ENCODE measurements at places on chromosomes 7 and 10. TPM values are rescaled to one million over a fixed set of nuclear protein-coding genes. Genes with fewer than 3 reads are reported as not detected.

DNA sequence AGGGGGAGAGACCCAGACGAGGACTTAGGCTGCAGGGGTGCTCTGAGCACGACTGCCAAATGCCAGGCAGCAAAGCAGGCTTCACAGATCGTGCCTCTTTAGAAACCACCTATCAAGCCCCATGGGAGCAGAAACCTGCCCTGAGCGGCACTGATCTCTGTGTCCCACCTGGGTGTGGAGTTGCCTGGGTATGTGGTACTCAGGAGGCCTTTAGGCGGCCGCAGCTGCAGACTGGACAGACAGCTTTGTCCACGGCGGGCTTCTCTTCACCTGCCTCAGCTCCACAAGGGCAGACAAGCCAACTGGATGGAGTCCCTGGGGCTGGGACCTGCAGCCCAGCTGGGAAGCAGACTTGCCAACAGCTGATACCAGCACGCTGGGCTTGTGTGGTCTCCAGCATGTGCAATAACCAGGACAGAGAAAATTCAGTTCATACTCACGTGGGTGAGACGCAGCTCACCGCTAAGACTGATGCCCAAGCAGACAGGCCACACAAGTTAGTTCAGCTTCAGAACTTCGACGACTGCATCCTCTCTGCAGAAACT is 163.2 kb downstream of the EBF3 start:
- no peak for DNase-seq

- DNase-seq = no peak
Measured at GRCh38 chr10:88896994-88897853, 17.2 kb downstream of the STAMBPL1 start.

GRCh38 chr7:79453558-79454360 is at the start of gene MAGI2:
Gene MAGI2, minus strand, starts transcription at chr7:79453667. Its CDS starts 347 bp downstream, at chr7:79453320.
- peak; percentile 92 for DNase-seq

- DNase-seq = no peak
Measured at GRCh38 chr7:131096267-131096927, 231.3 kb upstream of the MKLN1 start.

GRCh38 chr10:132640326-132641125 is 102.9 kb downstream of the INPP5A start:
- DNase-seq = no peak

- DNase-seq = no peak
Measured at GRCh38 chr10:89805599-89806013, 104.2 kb downstream of the KIF20B start.

- DNase-seq = peak; percentile 28
Measured at GRCh38 chr7:27161214-27161720, 4.1 kb downstream of the HOXA9 start.

DNA sequence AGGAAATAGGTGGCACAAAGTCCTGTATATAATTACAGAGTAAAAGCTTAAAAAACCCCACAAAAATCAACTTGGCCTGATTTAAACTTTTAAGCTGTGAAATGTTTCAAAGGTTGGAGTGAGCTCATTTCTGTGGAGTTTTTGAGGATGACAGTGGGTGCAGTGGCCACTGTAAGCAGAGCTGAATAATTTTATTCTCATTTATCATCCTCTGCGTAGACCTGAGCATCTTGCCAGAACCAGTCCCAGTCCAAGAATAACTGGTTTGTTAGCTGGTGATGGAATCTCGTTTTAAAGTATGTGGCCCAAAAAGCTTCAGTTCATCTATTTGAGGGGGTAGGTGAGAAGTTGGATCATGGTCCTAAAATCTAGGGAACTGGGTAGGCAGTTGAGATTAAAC is 4.4 kb downstream of the BMPER start:
- no peak for DNase-seq

DNA sequence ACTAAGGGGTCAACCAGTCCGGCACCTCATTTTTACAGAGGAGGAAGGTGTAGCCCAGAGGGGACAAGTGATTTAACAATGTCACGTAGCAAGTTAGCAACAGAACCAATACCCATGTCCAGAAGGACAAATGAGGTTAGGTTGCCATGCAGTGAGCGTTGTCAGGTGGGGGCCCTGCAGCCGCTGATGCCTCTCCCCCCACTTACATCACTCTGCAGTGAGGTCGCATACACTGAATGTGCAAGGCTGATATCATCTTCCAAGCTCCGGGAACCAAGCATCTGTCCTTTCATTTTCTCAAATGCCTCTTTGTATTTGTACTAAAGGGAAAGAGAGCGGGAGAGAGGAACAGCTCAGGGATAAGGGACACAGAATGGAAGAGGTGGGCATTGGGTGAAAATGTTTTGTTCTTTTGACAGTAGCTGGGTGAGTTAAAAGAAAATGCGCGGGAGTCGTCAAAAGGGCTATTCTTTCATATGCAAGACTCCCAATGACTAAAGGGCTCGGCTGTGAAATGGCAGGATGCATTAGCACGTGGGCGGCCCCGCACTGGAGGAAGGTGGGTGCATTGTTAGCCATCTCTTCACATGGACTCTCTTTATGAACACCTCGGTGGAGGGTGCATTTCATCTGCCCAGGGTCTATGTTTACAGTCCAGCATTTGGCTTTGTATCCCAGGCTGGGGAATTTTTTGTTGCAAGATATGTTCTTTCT is 49.7 kb downstream of the NRAP start:
- DNase-seq = no peak

GRCh38 chr10:57624066-57624465 is 643.6 kb downstream of the IPMK start:
- no peak for DNase-seq

DNA sequence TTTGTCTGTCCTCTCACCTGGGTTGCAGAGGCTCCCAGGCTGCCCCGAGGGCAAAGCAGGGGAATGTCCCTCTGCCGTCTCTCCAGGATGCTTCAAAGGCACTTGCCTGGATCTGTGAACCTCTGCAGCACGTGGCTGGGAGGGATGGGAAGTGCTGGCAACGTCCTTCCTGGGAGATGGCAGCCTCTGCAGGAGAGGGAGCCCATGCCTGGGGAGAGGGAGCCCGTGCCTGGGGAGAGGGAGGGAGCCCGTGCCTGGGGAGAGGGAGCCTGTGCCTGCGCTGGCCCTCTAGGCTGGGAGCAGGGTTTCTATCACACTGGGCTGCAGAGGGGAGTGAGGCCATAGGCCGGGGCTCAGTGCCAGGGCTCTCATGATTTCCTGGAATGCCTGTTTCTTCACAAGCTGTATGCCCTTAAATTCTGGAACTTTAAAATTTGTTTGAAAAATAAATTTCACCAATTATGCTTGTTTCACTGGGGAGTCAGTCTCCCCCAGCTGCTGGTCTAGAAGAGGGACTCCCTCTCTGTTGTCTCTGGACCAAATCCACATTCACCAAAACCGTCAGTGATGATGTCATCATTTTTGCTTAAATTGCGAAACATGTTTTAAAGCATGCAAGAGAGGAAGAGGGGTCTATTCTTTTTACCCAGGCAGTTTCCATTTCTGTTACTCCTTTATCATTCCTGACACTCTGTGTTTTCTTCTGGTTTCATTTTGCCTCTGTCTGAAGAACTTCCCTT is 135.7 kb downstream of the DNAJB6 start:
- no peak for DNase-seq

DNA sequence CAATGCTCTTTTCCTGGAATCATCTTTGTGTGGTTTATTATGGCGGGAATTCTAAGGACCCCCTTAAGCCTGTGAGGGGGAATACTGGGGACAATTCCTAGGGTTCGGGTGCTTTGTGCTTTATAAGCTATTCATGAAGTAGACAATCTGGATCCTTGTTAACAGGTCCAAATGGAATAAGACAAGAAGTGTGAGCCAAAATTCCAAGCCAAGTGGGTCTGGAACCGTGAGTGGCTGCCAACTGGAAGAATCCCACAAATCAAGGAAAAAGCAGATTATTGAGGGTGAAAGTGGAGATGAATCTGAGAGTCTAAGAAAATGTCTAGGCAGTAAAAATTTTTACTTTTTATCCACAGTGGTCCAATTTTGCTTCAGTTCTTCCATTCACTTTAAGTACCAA is 136.8 kb downstream of the MDFIC start:
- DNase-seq = no peak

- no peak for DNase-seq
Measured at GRCh38 chr10:110413903-110414547, 83.7 kb upstream of the DUSP5 start.

DNA sequence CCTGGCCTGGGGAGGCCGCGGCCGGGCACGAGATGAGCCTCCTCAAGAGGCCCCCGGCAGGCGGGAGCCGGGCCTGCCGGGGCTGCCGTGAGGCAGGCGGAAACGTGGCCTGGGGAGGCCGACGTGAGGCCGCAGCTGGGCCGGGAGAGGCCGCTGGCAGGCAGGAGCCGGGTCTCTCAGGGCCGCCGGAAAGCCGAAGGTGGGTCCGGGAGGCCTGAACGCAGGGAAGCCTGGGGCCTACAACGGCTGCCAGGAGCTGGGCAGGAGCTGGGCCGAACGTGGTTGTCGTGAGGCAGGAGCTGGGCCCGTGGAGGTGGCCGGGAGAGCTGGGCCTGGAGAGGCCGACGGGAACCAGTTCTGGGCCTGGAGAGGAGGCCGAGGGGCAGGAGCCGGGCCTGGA is 171.9 kb downstream of the TPST1 start:
- DNase-seq = no peak

- no peak for DNase-seq
Measured at GRCh38 chr7:57198801-57199200, 66.6 kb upstream of the ZNF479 start.

DNA sequence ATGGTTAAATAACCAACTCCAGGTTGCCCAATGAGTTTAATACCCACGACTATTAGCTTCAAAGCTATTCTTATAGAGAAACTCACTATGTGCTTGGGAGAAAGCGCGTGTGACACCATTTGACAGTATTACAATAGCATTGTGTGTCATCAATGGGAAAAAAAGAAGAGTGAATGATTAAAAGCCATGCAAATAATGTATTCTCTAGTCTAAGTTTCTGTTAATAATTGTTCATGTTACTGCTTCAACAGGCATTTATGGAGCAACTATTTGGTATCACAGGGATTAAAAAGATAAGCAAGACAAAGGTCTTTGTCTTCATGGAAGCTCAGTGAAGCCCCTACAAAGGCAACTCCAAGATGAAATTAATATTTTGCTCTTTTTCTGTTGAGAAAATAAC is 47.2 kb downstream of the CAV1 start:
- DNase-seq = no peak

DNA sequence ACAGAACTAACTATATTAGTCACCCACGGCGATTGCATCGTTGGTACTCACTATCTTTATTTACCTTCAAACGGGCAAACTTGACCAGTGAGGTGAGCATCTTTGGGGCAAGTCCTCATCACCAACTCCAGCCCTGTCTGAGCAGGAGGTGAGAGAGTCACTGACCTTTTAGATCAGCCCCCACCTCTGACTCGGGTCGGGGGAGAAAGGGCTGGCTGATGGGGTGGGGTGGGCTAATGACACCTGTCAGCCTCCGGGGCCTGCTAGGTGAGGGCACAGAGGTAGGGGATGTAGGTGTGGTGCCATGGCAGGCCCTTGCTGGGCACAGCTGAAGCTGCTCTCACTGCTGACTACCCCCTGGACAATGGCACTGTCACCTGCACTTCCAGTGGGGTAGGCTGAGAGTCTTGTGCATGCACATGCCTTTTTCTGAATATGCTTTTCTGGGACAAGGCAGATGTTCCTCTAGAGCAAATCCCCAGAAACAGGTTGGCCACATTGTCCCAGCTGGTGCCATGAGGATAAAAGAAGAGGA is 359.5 kb upstream of the MKI67 start:
- DNase-seq = no peak

DNA sequence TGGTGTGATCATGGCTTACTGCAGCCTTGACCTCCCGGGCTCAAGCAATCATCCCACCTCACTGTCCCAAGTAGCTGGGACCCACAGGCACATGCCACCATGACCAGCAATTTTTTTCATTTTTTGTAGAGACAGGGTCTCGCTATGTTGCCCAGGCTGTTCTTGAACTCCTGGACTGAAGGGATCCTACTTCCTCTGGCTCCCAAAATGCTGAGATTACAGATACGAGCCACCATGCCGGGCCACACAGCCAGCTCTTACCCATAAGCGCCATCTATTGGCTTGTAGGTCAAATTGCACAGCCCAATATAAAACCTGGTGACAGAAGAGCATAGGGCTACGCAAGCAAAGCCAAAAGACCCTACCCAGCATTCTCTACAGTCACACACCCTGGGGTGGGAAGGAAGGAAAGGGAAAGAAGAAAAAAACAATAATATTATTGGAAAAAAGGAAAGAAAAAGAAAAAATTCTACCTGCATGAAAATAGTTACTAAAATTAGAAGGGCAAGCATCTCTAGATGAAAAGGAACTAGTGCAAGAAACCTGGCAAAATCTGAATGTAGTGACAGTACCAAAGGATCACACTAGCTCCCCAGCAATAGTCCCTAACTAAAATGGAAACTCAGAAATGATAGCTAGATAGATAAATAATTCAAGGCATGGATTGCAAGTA is 29.4 kb upstream of the AMPH start:
- DNase-seq = peak; percentile 30

- no peak for DNase-seq
Measured at GRCh38 chr10:123782549-123782948, 109.1 kb downstream of the CPXM2 start.

GRCh38 chr10:33196710-33197491 is 137.6 kb downstream of the NRP1 start:
- DNase-seq = peak; percentile 74

DNA sequence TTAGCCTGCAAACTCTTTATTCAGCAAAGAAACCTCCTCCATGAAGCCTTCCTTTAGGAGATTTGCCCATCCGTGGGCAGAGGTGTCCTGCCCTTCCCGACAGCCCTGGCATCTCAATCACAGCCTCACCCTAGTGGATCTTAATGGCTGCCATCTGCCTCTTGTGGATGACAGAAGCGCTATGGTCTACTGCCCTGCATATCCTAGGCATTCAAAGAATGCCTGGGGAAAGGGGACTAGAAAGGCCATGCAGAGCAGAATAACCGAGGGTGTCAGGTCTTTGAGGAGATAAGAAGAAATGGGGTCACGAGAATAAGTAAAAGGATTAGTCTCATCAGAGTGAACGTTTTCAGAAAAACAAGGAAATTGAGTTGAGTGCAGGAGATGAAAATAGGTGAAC is 57.7 kb upstream of the SPOCK2 start:
- no peak for DNase-seq

- no peak for DNase-seq
Measured at GRCh38 chr10:122245897-122246296, 25.2 kb upstream of the BTBD16 start.

- no peak for DNase-seq
Measured at GRCh38 chr7:88150033-88150432, 69.8 kb downstream of the SRI start.

CRPPA gene
- total RNA-seq = 0.29 TPM

GIMAP4 gene
- total RNA-seq = 11.7 TPM

TFEC gene
- total RNA-seq = 28.4 TPM

CDC14C gene
- not detected for total RNA-seq

LRGUK gene
- total RNA-seq = 0.89 TPM

CYP2C19 gene
- 43.2 TPM for total RNA-seq

PDZD7 gene
- not detected for total RNA-seq

NODAL gene
- not detected for total RNA-seq

PRKRIP1 gene
- total RNA-seq = 30.3 TPM

GPR146 gene
- 2.0 TPM for total RNA-seq

ANXA8L1 gene
- 2.6 TPM for total RNA-seq

C10orf71 gene
- total RNA-seq = not detected

TMEM176B gene
- 93.6 TPM for total RNA-seq

Data from stomach (tissue), 19 donors.